ENCODE measurements at places on chromosomes 13 and 19.

GRCh38 chr13:99471221-99472121 lies 29.8 kb upstream of the TM9SF2 start:
- no peak for DNase-seq

GRCh38 chr13:44197791-44198770 lies 175.5 kb upstream of the SERP2 start:
- no peak for DNase-seq

GRCh38 chr13:113371061-113371460 lies 7.1 kb upstream of the GRTP1 start:
- DNase-seq: no peak

- no peak for DNase-seq
These were observed 2.5 kb downstream of the ZNRF4 start for GRCh38 chr19:5457709-5458108.

DNA sequence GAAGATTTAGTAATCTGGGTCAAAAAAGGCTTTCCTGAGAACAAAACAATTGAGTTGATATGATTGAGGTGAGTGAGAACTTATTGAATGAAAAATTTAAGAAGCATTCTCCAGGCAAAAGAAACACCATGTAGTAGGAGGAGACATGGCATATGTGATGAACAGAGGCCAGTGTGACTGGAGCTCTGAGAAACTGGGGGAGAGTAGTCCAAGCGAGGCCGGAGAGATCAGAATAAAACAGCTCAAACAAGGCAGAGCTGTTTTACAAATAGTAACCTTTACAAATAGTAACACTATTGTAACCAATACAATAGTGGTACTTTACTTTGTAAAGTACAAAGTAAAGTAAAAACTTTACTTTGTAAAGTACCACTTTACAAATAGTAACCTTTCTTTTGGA lies 1159.1 kb downstream of the PCDH9 start:
- DNase-seq: no peak

DNA sequence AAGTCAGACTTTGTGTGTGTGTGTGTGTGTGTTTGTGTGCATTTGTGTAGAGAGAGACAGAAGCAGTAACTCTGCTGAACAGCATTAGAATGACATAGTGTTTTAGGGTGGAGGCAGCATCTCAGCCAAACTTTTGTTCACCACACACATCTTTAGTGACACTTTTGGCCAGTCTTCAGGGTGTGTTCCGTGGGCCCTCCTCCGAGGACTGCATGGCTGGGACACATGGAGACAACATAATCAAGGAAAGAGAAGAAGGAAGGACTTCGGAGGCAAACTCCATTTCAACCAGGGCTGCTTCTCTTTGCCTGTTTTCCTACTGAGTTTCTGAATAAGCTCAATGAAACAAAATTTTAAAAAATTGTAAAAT lies 205.1 kb downstream of the LHFPL6 start:
- no peak for DNase-seq

- no peak for DNase-seq
These were observed 3.2 kb downstream of the EHD2 start for GRCh38 chr19:47716270-47716937.

Data from HTR-8/SVneo (cell line).